ENCODE measurements at places on chromosomes 7 and 10. TPM values are rescaled to one million over a fixed set of nuclear protein-coding genes. Genes with fewer than 3 reads are reported as not detected.

GRCh38 chr10:28180654-28181053 is 122.2 kb downstream of the MPP7 start:
- DNase-seq = no peak

DNA sequence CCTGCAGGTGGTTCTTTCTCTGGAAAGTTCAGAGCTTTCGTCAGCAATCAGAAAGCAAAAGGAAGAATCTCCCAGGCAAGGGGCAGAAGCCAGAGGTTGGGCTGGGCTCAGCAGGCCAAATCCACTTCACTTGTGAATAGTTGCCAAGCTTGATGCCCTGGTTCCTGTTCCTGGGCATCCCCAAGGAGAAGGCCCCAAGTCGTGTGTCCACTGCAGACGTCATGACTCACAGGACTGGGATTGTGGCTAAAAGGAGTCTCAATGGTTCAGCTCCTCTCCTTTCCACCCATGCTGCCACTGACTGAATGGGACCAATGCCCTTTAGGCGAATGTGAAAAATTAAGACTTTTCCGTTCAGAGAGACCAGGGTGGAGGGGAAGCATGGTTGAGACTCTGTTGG is 38.6 kb upstream of the TRIM8 start:
- no peak for DNase-seq

DNA sequence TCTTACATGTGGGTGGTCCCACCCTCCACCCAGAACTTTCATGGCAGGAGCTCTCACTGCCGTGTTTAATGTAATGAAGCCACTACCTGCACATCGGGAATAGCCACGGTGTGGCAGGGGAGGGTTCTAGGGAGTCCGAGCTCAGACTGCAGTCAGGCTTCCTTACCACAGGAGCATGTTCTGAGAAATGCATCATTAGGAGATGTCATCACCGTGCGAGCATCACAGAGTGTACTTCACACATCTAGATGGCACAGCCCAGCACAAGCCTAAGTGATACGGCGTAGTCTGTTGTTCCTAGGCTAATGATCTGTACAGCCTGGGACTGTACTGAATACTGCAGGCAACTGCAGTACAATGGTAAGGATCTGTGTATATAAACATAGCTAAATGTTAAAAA is 153.0 kb upstream of the LANCL2 start:
- DNase-seq = no peak

Gene PILRA
- 3.0 TPM for polyA plus RNA-seq

- no peak for DNase-seq
Measured at GRCh38 chr10:85611093-85611740, 755.4 kb downstream of the GRID1 start.

GRCh38 chr7:28157831-28158416 is 22.7 kb downstream of the JAZF1 start:
- no peak for DNase-seq

Gene HOXA4
- 32.6 TPM for polyA plus RNA-seq

Gene ASB13
- polyA plus RNA-seq = 8.9 TPM

DNA sequence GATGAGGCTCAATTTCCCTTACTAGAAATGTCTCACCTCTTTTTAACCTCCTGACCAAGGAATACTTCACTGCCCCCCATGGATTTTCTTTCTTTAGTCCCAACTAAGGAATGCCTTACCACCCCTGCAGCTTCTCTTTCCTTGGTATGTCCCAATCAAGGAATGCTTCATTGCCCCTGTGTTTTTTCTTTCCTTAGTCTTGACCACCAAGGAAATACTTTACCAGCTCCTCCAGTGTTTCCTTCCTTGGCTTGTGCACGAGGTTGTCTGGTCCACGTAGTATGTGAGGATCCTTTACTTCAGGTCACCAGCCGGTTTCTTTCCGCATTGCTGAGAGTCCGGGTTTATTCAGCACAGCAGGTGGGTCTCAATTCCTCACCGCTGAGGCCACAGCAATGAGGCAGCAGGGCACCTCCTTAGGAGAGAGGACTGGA is 59.3 kb downstream of the CYP2C9 start:
- no peak for DNase-seq

DNA sequence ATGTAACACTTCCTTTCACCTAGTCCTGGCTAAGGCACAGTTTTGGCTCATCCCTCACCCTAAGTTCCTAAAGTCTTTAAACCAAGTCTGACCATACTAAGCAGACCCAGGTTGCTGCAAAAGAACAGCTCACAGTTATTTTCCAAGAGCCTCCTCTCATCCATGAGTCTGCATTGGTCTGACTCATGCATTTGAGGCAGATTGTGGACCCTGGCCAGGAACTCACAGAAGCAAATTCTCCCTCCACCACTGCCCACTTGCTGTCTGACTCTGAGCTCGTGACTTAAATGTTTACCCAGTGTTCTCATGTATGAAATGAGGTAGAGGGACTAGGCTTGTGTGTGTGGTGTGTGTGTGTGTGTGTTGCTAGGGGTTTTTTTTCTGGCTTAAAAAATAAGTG is 1272.8 kb downstream of the TYW1 start:
- no peak for DNase-seq

Gene EIF5AL1
- polyA plus RNA-seq = 2.3 TPM

DNA sequence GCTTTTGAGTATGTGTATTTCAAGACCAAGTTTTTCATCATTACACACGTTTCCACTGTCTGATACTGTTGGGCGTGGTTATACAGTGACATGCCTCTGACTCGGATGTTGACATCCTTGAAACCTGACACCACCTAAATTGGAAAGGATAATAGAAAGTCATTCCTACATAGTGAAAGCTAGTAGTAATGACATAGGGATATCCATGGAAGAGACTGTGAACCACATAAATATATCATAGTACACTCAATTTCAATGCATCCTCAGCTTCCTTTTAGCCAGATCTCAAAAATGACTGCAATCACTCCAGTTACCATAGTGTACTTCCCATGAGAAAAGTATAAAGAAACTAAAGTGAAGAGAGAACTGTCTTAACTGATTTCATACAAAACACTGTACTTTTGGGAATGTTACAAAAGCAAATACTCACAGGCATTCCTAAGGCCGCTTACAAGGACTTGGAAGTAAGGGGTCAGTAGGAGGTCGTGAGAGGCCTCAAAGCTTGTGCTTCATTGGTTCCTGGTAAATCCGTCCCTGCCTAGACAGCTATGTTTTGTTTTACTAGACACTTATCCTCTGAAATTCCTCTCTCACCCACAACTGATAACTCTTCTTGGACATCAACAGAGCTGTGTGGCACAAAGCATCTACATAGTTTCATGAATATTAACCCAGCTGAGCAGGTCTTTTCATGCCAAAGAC is 71.8 kb upstream of the VWDE start:
- DNase-seq = peak; percentile 22

DNA sequence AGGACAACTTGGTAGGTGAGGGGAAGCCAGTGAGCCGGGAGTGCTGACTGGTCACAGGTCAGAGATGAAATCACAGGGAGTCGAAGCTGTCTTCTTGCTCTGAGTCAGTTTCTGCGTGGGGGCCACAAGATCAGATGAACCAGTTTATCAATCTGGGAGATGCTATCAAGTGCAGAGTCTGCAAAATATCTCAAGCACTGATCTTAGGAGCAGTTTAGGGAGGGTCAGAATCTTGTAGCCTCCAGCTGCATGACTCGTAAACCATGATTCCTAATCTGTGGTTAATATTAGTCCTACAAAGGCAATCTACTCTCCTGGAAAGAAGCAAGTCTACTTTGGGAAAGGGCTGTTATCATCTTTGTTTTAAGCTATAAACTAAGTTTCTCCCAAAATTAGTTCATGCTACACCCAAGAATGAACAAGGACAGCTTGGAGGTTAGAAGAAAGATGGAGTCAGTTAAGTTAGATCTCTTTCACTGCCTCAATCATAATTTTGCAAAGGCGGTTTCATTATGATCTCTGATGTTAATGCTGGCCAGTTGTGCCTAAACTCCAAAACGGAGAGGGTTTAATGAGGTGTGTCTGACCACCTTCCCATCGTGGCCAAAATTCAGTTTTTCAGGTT is 8.4 kb upstream of the LMOD2 start:
- DNase-seq = no peak

Measured in muscle of arm (tissue), 14 donors.